CD4-positive, alpha-beta T cell treated with Interleukin-17A for 1 hour (primary cell): ENCODE measurements at places on chromosomes 3 and 15.

DNA sequence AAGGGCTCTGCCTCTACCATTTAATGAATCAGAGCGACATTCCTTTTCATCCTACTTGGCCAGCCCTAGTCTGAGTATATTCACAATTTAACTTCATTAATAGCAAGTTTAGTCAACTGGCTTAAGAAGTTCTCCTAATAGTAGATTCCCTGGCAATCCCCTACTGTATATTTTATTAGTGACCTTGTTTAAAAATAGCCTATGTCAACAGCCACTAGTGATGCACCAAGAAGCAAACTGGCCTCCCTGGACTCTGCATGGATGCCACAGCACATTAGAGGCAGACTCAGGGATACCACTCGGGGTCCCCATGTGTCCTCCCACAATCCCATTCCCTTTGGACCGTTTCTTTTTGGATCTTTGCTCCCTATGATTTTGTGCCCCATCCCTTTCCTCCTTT, 83.6 kb downstream of the THSD4 start:
- DNase-seq = no peak

- DNase-seq = no peak
Measured at GRCh38 chr3:145070795-145071194, 1090.2 kb downstream of the PLOD2 start.

GRCh38 chr3:22893101-22893500, 310.0 kb upstream of the UBE2E2 start:
- no peak for DNase-seq

GRCh38 chr3:116002235-116002634, 378.9 kb downstream of the GAP43 start:
- no peak for DNase-seq

GRCh38 chr15:90870354-90871138, 2.2 kb downstream of the FURIN start:
- DNase-seq = no peak

GRCh38 chr3:69290006-69290405, 95.9 kb downstream of the FRMD4B start:
- no peak for DNase-seq

DNA sequence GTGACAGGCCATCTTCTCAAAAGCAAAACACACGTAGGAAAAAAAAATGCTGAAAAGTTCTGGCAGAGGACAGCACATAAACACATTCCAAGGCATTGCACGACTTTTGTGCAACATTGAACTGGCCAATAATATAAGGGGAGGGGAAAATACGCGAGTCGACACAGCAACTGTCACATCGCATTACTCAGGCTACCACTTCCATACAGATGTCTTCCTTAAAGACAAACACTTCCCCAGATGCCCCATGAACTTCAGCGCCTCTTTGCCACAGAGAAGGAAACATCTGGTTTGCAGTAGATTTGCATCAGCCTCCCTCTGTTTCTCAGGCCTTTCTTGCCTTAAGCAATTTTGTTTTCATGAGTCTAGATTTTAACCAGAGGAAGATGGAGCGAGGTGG, 144.4 kb upstream of the IGF1R start:
- no peak for DNase-seq

DNA sequence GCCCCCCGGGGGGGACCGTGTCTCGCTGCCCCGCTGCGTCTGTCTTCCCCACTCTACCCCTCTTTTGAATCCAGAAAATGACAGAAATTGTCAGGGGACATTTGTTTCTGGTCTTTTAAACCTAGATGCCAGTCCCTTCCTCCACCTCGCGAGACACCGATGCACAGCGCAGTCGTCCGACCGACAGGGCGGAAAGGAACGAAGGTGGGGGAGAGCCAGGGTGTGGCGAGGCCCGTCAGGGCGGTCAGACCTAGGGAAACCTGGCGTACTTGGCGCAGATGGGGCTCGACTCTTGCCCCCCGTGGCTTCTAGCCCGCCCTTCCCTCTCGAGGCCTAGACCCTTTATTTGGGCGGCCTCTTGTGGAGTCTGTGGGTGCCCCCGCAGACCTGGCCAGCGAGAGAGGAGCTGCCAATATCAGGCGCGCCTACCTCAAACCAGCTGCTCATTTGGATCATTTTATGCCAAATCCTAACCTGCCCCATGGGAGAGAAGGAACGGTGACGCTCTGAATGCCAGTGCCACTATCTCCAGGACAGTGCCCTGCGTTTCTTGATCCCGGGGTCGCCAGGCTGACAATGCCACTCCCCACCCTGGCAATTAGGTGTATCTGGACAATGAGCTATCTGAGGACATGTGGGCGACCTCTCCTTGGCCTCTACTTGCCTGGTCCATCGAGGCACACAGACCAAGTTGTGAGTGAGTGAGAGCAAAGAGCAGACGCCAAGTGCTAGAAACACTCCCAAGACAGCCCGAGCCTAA, 500 bp upstream of the RAB6B start:
- no peak for DNase-seq

- DNase-seq = no peak
Measured at GRCh38 chr3:37402351-37402750, 228.0 kb upstream of the LRRFIP2 start.

- DNase-seq = no peak
Measured at GRCh38 chr3:155404486-155404885, 111.0 kb upstream of the STRIT1 start.

GRCh38 chr3:160154596-160154995, 70.6 kb upstream of the C3orf80 start:
- no peak for DNase-seq

DNA sequence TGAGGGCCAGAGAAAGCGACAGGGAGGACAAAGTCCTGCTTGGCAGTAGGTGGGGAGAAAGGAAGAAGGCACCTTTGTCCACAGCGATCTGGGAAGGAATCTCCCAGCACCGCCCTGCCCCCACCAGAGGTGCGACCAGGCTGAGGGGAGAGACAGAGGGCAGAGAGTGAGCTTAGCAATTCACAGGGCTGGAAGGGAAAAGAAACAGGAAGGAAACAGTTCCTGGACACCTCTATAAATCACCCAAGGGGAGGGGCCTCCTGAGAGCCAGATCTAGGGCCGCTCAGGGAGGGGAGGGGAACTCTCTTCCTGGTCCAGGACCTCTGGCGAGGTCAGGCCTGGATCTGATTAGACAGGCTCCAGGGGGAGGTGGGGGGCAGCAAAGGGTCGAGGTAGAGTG, 35.4 kb downstream of the RNU5B-1 start:
- DNase-seq = no peak

DNA sequence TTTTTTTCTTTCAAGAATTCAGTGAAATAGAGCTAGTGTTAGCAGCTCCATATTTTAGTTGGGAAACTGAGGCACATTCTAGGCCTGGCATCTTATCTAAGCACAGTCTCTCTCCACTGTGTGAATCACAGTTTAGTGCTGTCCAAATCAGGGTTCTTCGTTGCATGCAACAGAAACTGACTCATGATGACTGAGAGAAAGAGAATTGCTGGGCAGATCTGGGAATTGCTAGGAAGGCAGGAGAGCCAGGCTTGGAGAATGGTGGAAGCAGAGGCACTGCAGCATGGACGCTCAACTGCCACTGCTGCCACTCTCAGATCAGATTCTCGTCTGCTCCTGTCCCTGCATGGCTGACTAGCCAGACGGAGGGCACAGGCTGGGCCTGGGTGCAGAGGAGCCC, 40.7 kb upstream of the CHST2 start:
- DNase-seq = no peak

DNA sequence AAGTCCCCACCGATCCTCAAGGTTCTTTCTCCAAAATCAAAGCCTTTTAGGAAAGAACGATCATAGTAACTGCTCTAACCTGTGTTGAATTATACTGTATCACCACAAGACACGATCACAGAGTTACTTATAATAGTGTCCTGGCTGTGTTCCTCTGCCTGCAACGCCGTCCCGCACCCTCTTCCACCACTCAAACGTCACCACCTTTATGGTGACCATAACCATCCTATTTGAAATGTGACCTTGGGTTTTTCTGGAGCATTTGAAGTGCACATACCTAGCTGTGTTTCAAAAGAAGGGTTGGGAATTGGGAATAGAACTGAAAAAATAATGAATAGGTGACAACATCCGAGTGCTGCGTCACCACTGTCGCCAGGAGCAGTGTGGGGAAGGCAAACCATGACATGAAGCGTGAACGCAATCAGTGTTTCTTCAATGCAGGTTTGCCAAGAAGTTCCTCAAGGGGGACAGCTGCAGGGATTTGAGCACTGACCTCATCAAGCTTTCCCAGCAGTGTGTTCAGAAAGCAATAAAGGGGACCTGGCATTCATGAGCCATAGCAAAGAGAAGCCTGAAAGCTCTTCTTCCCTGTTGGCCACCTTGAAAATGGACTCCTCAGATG, 769 bp upstream of the SELENOS start:
- no peak for DNase-seq

DNA sequence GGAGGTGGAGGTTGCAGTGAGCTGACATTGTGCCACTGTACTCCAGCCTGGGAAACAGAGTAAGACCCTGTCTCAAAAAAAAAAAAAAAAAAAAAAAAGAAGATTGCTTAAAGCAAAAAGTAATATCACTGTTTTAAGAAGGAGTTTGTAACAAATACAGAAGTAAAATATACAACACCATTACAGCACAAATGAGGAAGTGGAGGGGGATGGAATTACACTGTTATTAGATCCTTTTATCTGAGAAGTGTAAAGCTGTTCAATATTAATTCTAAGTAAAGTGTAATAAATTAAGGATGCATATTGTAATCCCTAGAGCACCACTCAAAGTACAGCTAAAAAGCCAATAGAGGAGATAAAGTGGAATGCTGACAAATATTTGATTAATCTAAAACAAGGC, 47.0 kb upstream of the SNRPA1 start:
- DNase-seq = no peak

GRCh38 chr15:99930696-99931095, 197.5 kb upstream of the LYSMD4 start:
- no peak for DNase-seq

- DNase-seq = no peak
Measured at GRCh38 chr15:78854833-78855372, 17.8 kb upstream of the MORF4L1 start.

DNA sequence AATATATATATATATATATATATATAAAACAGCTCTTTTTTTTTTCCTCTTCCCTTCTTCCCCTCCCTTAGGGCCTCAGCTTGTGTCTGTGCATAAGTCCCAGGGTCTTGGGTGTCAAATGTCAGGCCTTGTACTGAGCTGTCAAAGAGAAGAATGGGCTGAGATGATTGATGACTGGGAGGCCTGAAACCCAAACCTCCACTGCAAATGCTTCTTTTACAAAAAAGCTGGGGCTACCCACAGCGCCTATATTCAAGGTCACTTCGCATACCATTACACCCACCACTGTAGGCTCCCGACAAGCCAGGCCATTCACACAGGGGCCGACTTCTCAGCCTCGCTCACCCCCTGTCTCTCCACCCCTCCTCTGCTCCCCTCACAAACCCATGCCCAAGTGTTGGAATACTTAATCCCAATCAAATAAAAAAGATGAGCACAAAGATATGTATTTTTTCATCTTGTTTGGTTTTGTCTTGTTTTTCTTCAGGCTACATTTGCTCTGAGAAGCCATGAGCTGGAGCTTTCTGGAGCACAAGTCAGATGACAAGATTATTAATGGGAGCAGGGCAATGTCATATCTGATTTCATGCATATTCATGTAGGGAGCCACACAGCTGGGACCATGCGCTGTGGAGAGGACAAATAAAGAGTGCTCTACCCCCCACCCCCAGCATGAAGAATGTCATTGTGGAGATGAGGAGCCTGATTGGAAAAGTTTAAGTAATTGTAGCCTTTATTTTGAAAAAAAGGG, 614.4 kb upstream of the NR2F2 start:
- DNase-seq = no peak

GRCh38 chr3:127792541-127793292, 29.6 kb downstream of the MGLL start:
- DNase-seq = no peak

- DNase-seq = peak; percentile 70
Measured at GRCh38 chr15:80999623-81000036, 1.1 kb upstream of the TLNRD1 start.

DNA sequence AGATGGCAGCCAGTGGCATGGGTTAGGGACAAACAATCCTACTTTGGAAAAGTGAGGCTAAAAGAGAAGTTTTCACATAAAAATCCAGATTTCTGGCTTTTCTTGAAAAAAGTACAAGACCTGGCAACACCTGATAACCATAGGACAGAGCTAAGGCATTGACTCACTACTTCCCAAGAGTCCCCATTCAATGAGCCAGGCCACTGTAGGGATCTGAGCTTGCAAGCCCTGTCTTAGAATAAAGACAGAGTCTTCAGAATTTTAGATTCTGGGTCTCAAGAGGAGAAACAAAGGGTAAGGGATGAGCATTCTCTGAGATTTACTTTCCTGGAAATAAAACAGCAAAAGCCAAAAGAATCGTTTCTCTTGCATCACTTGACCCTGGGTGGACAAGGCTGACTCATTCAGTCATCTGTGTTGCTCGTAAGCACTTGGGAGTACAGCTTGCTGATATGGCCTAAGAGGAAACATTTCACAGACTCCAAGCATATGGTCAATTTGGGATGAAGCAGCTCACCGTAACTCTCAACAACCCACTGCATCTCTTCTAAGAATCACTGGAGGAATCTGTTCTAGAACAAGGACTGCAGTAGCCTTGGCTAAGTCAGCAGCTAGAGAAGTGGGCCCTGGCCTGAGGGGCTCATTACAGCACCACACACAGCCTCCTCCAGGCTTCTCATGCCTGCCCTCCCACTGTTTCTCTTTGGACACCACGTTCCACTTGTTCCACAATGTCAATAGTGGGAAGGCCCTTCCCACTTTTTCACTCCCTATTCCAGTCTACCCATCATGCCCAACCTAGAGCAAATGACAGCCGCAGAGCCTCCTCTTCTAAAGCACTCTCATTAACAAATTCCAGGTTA, 86.2 kb downstream of the RFTN1 start:
- no peak for DNase-seq

- DNase-seq = no peak
Measured at GRCh38 chr15:78604420-78604819, 16.4 kb downstream of the CHRNA3 start.

DNA sequence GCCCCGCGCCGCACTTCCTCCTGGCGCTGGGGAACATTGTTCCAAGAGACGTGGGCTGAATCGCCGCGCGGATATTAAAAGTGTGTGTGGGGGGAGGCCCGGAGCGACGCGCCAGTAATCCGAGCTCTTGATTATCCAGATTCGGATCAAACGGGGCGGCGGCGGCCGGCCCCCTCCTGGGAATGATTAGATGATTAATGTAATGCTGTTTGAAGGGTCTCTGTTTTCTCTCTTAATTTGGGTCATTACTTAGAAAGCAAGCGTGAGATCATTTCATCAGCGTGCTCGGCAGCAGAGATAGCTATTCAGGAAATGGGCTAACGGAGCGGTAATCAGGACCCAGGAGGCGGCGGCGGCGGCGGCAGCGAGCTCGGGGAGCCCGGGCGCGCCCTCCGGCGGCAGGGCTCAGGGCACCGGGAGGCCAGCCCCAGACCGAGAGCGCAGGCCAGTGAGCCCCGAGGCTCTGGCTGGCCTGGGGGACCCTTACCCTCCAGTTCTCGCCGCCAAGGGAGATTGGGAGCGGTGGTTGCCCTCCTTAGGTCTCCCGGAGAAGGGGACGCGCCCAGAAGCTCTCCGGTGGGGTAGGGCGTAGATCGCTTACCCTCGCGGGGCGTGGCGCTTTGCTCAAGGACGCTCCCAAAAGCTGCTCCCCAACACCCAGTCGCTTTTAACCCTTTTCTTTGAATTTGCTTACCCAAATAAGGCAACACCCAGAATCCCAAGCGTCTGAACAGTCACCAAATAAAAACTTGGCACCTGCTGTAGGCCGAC, 4.5 kb downstream of the FEZF2 start:
- no peak for DNase-seq
